ENCODE measurements at places on chromosomes 1 and 21.

- DNase-seq = no peak
Measured at GRCh38 chr1:228222548-228222947, 14.7 kb downstream of the OBSCN start.

- no peak for DNase-seq
Measured at GRCh38 chr1:2278591-2279209, 50.6 kb downstream of the SKI start.

- peak; percentile 74 for DNase-seq
Measured at GRCh38 chr1:54547601-54548388, at the start of gene ACOT11. ACOT11 (plus strand) TSS chr1:54548228; CDS start chr1:54548310, 82 bp downstream.

GRCh38 chr1:170296642-170297041 lies 150.9 kb downstream of the NTMT2 start:
- DNase-seq = no peak

DNA sequence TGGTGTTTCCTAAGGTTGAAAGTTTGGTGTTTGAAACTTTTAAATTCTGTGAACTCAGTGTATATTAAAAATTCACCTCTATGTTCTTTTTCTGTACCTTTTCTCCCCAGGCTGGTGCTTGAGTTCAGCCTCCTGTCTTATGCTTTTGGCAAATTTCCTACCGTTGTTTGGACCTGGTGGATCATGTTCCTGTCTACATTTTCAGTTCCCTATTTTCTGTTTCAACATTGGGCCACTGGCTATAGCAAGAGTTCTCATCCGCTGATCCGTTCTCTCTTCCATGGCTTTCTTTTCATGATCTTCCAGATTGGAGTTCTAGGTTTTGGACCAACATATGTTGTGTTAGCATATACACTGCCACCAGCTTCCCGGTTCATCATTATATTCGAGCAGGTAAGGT lies 24.9 kb upstream of the AXDND1 start:
- no peak for DNase-seq

GRCh38 chr1:23282957-23283356 lies 61.1 kb downstream of the HNRNPR start:
- DNase-seq = no peak

- DNase-seq = no peak
Measured at GRCh38 chr1:107142666-107143065, 1.8 kb downstream of the NTNG1 start.

GRCh38 chr1:22112554-22112953 lies 30.3 kb downstream of the WNT4 start:
- DNase-seq = no peak

GRCh38 chr1:48035371-48036141 lies 38.4 kb upstream of the TRABD2B start:
- DNase-seq = no peak

DNA sequence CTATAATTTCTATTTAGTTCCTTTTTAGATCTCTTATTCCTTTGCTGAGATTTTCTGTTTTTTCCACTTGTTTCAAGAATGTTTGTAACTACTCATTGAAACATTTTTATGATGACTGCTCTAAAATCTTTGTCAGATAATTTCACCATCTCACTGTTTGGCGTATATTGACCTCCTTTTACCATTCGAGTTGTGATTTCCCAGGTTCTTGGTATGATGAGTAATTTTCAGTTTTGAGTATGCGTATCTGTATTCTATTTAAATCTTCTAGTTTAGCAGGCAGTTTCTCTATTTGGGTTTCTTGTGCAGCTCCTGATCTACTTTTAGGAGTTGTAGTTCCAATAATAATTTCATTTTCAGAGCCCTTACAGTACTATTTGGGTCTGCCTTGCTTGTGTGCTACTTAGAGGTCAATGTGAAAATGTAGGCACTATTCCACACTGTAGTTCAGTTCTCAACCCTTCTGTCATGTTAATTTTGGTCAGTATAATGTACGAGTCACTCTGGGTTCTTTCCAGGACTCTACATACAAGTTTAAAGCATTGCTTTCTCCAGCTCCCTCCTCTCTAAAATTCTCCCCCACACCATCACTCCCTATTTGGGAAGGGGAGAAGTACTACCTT lies 115.5 kb downstream of the ACBD6 start:
- no peak for DNase-seq

- peak; percentile 18 for DNase-seq
Measured at GRCh38 chr1:58358346-58358745, 188.2 kb downstream of the OMA1 start.

DNA sequence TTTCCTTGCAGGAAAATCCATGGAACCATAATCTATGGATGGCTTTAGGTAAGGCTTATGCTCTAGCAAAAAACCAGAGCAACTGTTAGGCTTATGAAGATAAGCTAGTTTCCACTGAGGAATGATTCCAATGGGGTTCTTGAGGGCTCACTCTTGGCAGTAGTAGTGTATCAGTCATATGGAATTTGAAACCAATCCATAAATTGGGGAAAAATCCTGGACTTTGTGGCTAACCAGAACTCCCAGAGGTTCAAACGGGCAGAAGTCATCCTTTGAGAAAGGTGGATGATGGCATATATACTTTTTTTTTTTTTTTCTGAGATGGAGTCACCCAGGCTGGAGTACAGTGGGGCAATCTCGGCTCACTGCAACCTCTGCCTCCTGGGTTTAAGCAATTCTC lies 54.2 kb upstream of the ATF3 start:
- DNase-seq = no peak

- no peak for DNase-seq
Measured at GRCh38 chr1:176733661-176734060, 270.7 kb downstream of the PAPPA2 start.

DNA sequence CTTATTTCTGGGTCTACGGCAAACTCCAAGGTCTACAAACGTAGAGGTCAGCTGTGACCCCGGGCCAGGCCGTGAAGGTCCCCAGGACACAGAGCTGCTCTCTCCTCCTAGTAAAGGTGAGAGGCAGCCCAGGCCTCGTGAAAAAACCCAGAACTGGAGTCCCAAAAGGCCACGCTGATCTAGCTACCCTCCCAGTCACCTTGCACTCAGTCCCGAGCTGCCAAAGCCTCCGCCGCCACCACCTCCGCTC lies 125 bp downstream of the ATP5PF start:
- no peak for DNase-seq

DNA sequence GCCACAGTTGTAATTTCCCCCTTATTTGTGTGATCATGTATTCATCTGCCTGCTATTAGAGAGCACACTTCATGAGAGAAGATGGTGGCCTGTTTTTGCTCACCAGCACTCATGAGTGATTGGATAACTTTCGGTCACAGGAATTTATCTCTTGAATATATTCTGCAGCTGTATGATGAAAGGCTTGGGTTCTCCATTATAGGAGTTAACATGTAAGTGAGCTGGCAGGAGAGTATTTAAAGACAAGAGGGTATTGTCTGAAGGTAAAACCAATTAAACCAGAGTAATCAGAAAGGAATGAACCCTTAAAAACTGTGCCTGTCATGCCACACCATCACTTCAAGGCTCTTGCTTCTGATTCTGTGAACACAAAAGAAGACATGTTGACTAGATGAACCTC lies 574.9 kb upstream of the CAMK1G start:
- no peak for DNase-seq

DNA sequence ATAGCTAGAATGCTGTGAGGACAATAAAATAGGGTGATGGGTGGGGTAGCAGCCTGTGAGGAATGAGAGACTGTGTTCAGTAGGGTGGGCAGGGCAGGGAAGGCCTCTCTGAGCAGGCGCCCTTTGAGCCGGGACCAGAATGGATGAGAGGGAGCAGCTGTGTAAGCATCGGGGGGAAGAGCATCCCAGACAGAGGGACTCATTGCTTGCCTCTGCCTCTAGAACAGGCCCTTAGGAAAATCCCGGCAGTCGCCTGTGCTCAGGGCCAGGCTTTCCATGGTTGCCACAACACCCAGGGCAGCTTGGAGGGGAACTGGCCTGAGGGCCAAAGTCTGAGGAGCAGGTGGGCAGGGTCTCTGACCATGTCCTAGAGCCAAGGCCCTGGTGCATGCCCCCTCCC lies 774 bp downstream of the SLC2A7 start:
- DNase-seq = no peak

DNA sequence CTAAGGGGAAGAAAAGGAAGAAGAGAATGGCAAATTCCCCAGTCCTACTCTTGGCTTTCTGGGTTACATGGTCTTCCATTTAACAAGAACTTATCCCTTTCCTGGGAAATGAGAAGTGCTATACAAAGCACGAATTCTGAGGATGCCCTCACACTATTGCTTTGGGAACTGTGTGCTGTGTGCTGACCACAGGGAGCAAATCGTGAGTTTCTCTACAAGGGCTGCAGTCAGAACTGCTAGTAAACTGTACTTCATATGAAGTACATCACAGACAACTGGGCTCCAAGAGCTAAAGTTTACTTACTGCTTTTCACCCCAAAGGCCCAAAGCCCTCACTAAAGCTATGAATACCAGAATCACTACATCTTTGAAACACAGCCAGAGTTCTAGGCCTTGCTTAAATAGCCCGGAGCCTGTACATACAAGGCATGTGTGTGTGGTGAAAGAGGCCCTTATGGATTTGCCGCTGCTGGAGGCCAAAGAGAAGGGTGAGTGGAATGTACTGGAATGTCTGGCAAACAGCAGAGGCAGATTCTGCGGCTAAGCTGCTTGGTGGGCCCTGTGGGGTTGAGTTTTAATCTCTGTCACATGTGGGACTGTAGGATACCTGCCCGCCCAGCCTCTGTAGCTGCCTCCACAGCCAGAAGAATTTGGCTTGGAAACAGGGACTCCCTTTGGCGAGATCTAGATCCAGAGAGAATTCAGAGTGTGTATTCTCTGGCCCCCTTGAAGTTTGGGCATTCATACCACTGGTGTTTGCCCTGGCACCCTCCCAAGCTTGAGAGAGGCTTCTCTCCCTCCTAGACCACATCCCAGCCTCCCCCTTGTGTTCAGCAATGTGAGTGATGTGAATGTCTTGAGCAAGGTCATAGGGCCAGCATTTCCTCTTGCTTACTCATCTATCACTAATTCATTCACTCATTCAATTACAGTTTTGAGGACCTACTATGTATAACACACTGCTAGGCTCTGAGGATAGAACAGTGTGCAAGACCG lies 21.9 kb upstream of the TRIM67 start:
- peak; percentile 9 for DNase-seq

- DNase-seq = no peak
Measured at GRCh38 chr21:45259206-45259840, 28.4 kb downstream of the POFUT2 start.

DNA sequence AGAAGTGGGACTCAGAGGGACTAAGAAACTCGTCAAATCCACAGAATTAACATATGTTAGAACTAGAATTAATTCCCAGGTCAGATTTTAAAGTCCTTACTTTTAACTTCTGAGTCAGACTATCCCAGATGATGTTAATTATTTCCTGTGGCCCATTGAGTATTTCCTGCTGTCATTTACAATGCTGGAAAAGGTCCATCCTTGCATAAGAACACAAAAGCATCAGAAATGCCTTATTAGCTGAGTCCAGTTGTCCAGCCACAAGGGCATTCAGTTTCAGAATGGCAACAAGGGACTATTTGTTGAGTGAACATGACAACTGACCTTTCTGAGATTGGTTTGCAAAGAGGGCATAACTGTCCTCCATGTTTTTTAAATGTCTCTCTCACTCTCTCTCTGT lies 16.5 kb upstream of the HIVEP3 start:
- DNase-seq = no peak

DNA sequence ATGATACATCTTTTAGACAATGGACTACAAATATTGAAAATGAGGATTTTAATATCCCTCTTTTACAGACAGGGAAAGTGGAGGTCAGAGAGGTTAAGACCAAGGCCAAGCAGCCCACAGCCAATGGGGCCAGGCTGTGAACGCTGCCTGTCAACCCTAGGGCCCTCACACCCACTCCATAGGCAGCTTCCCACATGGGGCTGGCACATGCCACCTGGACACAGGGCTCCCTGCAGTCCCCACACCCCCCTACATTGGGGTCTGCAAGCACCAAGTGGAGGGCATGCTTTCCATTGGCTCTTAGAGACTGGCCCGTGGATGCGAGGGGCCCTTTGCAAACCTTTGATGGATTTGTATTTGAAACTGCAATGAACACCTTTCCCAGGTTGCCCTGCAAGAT lies 348.5 kb upstream of the VAMP3 start:
- no peak for DNase-seq

DNA sequence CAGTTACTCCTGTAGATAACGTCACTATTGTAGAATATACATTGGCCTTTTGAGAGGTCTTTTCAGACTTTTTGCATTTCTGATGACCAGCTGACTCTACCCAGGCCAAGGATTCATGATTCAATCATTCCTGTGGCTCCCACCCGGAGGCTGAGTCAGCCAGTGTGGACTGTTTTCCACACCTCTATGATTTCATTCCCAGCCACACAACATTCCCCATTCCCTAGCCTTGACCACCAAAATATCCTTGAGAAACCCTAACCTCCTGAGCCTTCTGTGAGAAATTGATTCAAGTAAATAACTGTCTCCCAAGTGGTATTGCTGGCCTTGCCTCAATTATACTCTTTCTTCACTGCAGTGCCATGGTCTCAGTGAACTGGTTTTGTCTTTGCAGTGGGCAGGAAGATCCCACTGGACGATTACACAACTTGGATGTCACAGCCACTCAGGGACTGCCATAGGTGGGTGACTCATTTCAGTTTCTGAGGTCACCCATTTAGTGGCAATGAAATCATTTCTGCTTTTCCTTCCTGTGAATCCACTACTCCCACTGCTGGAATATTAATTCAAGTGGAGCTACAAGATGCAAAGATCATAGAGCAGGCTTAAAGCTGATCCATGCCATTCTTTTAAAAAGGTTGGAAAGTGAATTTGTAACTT lies 518.6 kb upstream of the ZP4 start:
- DNase-seq = no peak

DNA sequence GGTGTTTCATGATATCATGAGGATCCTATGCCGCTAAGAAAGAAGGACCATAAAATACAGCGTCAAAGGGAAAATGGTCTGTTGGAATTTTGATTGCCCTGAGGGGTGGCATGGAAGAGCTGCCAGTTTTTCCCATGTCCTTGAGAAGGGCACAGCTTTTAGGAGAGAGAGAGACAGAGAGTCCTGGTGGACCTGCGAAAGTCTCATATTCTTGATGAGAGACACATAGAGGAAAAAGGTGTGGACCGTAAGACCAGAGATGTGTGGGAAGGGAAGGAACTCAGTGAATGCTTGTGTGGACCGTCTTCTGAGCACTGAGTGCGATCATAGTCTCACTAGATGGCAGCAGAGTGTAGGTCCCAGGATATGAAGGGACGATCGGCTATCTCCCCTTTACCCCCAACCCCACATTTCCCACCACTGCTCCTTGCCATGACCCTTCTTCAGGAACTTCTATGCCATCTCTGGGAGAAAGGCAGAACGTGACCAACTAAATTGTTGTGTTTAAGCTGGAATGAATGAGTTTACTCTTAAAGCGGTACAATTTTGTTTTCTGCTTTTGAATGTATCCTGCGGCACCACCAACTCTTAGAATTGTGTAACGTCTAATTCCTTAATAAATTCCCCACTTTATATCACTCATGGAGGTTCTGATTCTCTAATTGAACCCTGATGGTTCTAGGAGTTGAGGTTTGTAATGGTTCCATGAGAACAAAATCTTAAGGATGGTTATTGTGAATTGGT lies 117.7 kb downstream of the CTH start:
- peak; percentile 69 for DNase-seq

Measured in mesendoderm (in vitro differentiated cells).